ENCODE measurements at places on chromosomes 1 and 21. TPM values are rescaled to one million over a fixed set of nuclear protein-coding genes. Genes with fewer than 3 reads are reported as not detected.

Gene LAMB3
- total RNA-seq: 0.55 TPM

Gene CSF1
- total RNA-seq: 77.8 TPM

DNA sequence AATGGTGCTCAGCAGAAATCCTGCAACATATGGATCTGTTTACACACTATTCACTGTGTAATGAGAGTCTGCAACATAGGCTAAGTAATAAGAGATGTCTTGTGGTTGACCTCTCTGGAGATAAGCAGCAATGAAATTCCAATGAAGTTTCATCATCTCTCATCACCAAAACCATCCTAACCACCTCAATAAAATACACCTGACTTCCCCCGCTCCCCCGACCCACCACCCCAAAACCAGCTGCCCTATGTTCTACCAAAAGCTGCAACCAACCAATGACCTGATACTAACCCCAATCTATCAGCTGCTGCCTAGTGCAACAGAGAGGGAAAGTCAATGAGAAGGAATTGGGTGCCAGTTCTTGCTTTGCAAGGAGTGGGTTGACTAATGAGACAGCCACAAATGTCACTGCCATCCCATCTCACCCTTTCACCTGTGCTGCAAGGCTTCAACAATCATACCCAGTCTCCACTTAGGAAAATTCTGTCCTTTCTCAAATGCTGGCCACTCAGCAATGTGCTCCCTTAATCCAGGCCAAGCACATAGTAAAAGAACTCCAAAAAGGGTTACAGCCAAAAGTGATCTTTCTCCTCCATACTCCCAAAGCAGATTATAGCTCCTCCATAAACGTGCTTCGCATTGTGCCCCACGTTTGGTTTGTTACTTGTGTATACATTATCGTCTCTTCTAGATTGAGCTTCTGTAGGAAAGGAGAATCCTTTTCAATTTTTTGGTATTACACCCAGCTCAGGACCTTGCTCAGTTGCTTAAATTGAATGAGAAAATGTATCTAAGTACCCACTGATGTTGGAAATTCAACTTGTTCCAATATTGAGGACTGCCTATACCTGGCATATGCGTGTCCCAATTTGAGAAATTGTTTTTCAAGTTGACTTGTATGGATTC lies 29.0 kb downstream of the MRPL39 start:
- peak; percentile 49 for DNase-seq

Gene MCOLN2
- total RNA-seq: 67.7 TPM

GRCh38 chr21:40668555-40669275 lies 178.2 kb downstream of the DSCAM start:
- DNase-seq: no peak

- DNase-seq: no peak
These were observed 14.0 kb downstream of the TRIM62 start for GRCh38 chr1:33167650-33168447.

DNA sequence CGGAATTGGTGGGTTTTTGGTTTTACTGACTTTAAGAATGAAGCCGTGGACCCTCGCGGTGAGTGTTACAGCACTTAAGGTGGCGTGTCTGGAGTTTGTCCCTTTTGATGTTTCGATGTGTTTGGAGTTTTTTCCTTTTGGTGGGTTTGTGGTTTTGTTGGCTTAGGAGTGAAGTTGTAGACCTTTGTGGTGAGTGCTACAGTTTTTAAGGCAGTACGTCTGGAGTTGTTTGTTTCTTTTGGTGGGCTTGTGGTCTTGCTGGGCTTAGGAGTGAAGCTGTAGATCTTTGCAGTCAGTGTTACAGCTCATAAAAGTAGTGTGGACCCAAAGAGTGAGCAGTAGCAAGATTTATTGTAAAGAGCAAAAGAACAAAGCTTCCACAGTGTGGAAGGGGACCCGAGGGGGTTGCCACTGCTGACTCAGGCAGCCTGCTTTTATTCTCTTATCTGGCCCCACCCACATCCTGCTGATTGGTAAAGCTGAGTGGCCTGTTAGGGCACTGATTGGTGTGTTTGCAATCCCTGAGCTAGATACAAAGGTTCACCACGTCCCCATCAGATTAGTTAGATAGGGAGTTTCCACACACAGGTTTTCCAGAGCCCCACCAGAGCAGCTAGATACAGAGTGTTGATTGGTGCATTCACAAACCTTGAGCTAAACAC lies 20.9 kb downstream of the HENMT1 start:
- DNase-seq: peak; percentile 55

DNA sequence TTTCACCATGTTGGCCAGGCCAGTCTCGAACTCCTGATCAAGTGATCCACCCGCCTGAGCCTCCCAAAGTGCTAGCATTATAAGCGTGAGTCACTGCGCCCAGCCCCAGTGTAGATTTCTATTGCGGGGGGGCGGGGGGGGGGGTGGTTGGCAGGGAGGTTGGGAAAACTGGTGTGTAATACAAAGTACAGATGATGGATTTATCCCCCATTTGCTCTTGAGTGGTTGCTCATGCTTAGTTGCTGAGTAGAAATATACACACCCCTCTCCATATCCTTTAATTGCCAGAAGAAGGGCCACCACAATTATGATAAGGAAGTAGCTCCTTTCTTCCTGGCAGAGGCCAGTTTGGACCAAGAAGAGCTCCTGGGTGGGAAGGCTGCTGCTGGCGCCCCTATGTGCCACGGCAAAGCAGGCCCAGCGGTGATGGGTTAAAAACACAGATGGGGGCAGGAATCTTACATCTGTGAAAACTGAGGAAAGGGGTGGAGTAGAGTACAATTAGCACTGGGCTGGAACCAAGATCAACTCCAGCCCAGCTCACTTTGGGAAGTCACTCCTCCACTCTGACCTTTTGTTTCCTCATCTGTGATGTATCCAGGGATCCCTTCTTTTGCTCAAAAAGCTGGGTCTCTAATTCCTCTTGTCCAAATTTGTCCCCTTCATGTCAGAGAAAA lies 55.2 kb downstream of the MRPL37 start:
- no peak for DNase-seq

Gene BEND5
- total RNA-seq: 0.46 TPM

DNA sequence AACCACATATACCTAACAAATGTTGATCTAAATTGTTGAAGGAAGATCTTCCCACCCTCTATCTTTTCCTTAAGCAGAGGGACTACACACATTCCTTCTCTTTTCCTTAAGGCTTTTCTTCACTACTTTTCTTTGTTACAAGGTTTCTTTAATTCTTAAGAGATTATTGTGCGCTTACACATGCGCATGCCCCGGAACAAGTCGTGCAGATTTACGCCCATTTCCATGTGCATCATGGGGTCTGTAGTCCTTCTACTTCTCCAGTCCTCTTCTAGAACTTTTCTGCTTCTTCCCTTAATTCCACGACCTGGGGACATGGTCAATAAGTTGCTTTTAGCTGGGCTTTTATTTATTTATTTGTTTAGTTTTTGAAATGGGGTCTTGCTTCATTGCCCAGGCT lies 1.7 kb upstream of the CHRNB2 start:
- DNase-seq: no peak

Gene PPIAL4G
- not detected for total RNA-seq

DNA sequence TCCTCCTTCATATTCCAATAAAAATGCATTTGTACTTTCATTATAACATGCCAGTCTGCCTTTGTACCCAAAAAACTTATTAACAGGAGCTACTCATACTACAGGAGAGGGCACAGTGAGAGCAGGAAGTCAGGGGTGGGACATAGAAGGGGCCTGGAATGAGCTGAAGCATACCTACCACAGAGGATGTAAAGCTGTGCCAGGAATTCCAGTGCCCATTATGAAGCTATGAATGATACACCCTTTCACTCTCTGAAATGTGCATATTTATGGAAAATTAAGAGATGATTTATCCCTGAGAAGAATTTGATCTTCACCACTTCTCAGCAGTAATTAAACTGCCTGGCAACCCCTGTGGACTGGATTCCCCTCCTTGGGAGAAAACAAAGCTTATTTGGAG lies 65.8 kb downstream of the ATP5PO start:
- DNase-seq: no peak

- DNase-seq: no peak
These were observed 836.7 kb downstream of the PLA2G4A start for GRCh38 chr1:187665483-187665882.

- DNase-seq: no peak
These were observed 55.9 kb downstream of the RPS6KA1 start for GRCh38 chr1:26585471-26585870.

Gene BCL2L15
- 1.6 TPM for total RNA-seq

GRCh38 chr21:19541602-19542001 lies 1138.0 kb upstream of the TMPRSS15 start:
- no peak for DNase-seq

- DNase-seq: no peak
These were observed 49.0 kb downstream of the KCNN3 start for GRCh38 chr1:154821083-154821482.

Gene FCRL4
- not detected for total RNA-seq

Gene ARHGEF16
- total RNA-seq: 0.13 TPM

DNA sequence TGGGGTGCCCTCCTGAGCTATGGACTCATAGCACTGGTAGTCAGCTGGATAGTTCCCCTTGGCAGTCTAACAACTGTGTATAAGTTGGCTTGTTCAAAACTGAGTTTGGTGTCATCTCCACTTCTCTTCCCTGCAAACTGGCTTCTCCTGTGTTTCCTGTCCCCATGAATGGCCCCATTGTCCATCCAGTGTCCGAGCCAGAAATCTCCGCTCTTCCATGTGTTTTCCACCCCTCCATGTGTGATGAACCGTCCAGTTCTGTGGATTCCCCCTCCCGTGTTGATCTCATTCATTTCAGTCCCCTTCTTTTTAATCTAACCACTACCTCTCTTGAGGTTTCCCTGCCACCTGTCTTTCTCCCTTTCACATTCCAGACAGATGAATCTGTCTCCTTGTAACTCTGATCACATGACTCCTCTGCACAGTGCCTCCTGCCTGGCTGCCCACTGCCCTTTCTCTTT lies 195.7 kb downstream of the ROR1 start:
- DNase-seq: no peak

DNA sequence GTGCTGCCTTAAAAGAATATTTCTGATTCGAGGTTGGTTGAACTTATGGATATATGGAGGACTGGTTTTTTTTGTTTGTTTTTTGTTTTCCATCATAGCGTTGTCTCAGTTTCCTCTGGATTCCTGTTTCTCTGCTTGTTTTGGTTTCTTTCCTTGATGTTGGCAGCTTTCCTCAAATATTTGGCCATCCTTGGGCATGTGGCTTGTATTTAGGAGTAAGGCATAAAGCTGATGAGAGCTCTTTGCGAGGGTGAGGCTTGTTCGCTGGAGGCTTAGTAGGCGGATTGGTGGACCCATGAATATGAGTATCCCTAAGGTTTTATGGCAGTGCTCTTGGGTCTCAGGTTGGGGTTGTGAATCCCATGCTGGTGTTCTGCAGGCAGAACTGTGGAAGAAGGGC lies 22.9 kb downstream of the DYRK1A start:
- no peak for DNase-seq

Gene NUP210L
- total RNA-seq: 0.08 TPM

Gene CCT8
- 558 TPM for total RNA-seq

- no peak for DNase-seq
These were observed 70.0 kb upstream of the ZNF281 start for GRCh38 chr1:200479816-200480215.

- DNase-seq: no peak
These were observed 65.6 kb upstream of the SLC44A3 start for GRCh38 chr1:94754570-94754969.

DNA sequence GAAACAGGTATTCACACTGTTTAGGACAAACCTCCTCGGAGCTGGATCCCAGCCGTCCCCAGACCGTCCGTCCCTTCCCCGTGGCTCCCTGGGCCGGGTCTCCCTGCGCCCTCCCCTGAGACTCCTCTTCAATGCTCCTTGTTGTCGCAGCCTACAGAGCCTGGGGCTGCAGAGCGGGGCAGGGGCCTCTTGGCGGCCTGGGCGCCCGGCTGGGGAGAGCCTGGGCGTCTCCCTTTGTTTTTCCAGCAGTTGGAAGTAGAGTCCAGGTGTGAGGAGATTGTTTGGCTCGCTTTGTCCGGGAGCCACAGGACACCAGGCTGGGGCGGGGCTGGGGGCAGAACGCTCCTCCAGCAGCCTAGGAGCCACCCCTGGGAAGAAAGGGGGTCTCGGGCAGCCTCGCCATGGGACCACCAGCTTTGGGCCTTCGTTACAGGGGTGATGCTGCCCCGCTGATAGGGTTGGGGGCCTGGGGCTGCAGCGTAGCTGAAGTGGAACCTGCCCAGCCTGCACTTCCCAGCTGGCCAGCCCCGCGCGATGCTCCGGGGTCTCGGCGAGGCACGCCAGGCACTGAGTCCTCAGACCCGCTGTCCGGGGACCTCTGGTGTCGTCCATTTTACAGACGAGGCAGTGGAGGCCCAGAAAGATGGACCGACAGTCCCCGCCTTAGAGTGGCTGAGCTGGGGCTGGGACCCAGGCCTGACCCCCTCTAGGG lies 66.9 kb downstream of the PRDM16 start:
- no peak for DNase-seq

Gene FMOD
- total RNA-seq: 1.1 TPM

GRCh38 chr1:23592209-23592892 lies 33.0 kb upstream of the ID3 start:
- DNase-seq: no peak

DNA sequence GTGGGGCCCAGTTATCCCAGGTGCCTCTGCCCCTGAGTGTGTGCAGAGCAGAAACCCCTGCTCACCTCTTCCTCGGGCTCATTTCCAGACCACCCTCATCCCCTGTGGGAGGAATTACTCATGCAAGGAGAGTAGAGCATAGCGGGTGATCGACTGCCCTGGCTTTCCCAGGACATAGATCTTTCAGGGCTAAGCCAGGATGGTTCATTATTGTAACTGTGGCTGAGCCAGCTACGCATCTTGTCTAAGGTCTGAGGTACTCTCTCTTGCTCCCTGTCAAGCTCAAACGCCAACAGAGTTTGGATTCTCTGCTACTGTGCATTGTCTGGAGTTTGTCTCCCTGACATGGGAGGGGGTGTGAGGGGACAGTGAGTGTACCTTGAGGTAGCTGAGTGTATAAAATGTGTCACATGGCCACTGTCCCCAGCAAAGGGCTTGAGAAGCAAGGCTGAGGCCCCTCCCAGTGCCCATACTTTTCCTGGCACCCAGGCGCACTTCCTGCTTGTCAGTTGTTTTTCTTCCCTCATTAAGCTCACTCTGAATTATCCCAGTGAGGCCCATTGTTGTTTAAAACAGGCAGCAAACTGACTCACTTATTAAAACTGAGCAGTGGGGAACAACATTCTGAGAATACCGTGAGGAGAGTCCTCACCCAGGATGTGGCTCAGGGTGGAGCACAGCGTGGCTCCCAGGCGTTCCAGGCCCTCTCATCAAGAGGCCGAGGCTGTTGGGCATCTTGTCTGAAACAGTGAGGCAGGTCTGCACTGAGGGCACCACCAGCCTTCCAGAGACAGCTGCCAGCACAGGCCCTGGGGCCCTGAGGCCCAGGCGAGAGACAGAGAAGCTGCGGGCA lies 92.9 kb downstream of the LAMC2 start:
- no peak for DNase-seq

DNA sequence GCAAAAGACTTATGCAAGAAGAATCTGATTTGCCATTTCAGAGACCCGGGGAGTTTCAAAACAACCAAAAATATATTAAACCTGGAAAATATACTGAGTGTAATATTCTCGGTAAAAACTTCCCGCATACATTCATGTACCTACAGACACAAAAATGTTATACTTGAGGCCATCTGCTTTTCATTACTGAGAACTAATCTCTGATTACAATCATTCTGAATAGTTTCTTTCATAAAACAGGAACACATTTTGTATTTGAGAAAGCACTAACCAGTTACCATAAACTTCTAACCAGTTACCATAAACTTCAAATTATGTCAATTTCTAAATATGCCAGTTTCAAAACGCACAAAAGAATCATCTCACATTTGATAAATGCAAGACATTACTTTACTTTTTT lies 7.8 kb downstream of the ZNHIT6 start:
- no peak for DNase-seq

- no peak for DNase-seq
These were observed 20.8 kb upstream of the TLCD4 start for GRCh38 chr1:95096218-95096841.

Measured in activated T-cell treated with anti-CD3 and anti-CD28 coated beads, Interleukin-2, amount 50 U/mL, for 4 hours (primary cell).